ENCODE measurements at places on chromosomes 12 and 14.

DNA sequence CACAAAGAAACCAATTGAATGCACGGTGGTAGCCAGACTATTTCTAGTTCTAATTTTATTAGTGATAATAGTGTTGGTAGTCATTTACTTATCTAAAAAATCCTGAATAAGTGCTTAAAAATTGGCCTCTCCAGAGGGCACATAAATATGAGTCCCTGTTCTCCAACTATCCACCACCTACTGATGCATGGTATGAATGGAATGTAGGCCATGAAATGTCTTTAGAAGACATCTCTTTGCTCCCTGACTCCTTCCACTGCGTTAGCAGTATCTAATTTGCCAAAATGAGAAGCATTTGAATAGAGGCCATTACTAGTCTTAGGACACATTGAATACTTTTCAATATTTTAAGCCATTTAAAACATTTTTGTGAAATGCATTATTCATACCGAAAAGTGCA, 261.7 kb downstream of the LRFN5 start:
- no peak for DNase-seq

- DNase-seq = no peak
Measured at GRCh38 chr12:99260456-99260996, 387.0 kb upstream of the GARIN6 start.

- no peak for DNase-seq
Measured at GRCh38 chr12:128421375-128421774, 154.4 kb downstream of the TMEM132C start.

GRCh38 chr14:99296517-99296916, 24.5 kb upstream of the BCL11B start:
- DNase-seq = no peak

- no peak for DNase-seq
Measured at GRCh38 chr12:111227476-111228420, 141.1 kb downstream of the PHETA1 start.

DNA sequence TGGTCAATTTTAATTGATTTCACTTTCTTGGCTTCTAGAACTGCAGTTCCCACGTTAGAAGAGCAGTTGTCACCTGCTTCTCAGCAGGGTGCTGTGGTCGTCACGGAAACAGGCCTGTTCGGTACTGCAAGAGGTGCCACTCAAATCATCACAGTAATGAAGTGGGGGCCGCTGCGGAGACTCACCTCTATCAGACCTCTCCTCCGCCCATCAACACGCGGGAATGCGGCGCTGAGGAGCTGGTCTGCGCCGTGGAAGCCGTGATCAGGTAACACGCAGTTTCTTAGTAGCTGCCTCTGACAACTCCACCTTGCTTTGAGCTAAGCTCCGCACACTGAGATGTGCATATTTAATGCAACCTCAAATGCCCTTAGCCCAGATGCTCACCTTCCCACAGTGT, 107.2 kb downstream of the UNC79 start:
- no peak for DNase-seq

DNA sequence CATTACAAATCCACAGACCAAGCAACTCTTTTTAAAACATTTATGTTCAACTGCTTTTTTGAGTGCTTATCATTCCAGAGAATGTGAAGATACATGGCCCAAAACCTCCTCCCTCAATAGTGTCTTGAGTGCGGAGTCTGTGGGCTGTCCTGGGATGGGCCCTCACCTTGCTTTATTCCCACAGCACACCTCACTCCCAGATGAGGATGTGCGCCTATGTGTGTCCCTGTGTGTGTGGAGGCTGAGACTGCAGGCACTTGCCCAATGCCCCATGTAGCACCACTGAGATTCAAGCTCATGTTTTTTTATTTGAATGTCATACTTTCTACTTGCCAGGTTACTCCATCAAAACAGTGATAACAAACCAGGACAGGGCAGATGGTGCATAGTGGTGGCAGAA, 291.7 kb downstream of the CACNA1C start:
- DNase-seq = no peak

DNA sequence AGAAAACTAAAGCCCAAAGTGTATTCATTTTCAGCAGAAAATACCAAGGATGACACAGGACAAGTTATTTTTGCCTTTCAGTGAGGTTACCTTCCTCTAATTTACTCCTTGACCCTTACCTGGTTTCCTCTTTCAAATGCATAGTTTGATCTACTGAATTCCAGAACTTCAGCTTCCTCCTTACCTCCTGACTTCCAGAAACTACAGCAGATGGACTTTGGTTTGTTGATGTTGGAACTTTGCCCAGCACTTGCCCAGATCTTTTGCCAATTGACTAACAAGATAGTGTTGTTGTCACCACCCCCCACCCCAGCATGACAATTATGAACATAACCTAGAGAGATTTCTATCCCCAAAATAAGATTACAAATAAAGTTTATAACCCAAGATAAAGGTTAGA, 63.2 kb downstream of the NAV3 start:
- DNase-seq = no peak

- no peak for DNase-seq
Measured at GRCh38 chr14:31530136-31530535, 31.1 kb upstream of the NUBPL start.

DNA sequence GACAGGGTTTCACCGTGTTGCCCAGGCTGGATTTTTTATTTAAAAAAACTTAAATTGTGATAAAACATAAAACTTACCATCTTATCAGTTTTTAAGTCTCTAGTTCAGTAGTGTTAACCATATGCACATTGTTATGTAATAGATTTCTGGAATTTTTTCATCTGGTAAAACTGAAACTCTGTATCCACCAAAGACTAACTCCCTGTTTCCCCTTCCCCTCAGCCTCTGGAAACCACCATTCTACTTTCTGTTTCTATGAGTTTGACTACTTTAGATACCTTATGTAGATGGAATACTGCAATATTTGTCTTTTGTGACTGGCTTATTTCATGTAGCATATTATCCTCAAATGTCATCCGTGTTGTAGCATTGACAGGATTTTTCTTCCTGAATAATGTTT, 12.8 kb upstream of the PLEKHG3 start:
- no peak for DNase-seq

GRCh38 chr12:6753772-6754356, 923 bp upstream of the MLF2 start:
- DNase-seq = no peak

- peak; percentile 20 for DNase-seq
Measured at GRCh38 chr14:65134651-65135579, 32.6 kb upstream of the MAX start.

DNA sequence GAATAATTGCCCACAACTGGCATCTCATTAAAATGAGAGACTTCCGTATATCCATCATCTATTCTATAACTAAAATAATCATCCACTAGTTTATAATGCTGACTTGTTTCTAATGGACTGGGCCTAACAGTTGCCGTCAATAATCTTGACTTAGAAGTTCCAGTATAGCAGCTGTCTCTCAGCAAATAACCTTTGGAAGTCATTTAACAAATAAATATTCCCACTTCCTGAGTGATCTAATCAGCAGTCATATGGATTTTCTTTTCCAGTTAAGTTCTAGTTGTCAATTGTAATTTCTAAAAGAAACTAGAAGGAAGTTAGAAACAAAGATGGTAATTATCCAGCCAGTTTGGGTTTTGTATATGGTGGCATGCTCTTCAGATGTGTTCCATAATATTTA, 177.8 kb downstream of the GXYLT1 start:
- DNase-seq = no peak

GRCh38 chr12:94716339-94716738, 66.0 kb upstream of the TMCC3 start:
- DNase-seq = no peak

- peak; percentile 4 for DNase-seq
Measured at GRCh38 chr12:131097202-131098177, 143.8 kb downstream of the ADGRD1 start.

- DNase-seq = no peak
Measured at GRCh38 chr12:41223600-41223999, 35.5 kb downstream of the PDZRN4 start.

DNA sequence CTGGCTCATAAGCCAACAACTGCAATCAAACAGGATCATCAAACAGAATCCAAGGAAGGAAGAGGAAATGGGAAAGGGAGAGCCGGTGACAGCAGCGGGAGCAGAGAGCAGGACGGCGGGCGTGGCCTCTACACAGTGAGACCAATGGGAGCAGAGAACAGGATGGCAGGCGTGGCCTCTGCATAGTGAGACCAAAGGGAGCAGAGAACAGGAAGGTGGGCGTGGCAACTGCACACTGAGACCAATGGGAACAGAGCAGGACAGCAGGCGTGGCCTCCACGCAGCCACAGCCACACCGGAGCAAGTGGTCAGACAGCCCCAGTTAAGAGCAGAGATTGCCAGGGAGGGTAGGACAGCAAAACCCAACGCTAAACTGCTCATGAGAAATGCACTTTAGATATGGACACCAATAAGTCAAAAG, 16.4 kb downstream of the LRCOL1 start:
- no peak for DNase-seq

GRCh38 chr12:102441077-102441596, 39.2 kb downstream of the IGF1 start:
- DNase-seq = no peak

DNA sequence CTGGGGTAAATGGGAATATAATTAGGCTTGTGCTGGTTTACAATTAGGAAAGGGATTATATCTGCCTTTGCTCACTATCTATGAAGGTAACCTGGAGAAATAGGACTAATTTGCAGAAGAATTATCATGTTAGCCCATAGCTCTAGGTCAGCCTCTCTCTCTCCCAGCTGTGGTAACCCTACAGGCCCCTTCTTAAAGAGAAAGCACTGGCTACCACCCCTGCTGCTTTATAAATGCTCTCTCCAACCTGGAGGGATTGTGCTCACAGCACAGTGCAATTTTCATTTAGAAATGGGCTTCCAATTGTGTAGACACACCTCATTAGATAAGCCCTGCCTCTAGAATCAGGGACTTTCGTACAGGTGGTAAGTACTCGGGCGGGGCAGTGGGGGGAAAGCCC, 22.7 kb upstream of the MGST1 start:
- DNase-seq = peak; percentile 18

DNA sequence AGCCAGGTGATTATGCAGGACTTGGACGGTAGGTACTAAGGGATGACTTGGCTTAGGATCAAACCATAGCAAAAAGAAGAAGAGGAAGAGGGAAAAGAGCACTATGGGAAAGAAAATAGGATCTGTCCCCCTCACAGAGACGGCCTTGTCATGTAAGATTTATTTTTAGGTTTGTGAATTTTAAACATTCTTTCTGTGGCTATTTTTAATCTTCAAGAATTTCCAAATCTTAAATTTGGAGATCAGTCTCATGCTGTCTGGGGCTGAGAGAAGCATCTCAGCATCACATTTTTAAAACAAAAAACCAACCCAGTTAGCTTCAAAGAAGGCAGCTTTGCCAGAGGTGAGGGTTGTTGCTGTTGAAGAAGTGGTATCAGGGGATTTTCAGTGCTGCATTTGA, 52.6 kb upstream of the STRN3 start:
- DNase-seq = no peak

GRCh38 chr12:70236990-70237389, 6.2 kb upstream of the CNOT2 start:
- no peak for DNase-seq

DNA sequence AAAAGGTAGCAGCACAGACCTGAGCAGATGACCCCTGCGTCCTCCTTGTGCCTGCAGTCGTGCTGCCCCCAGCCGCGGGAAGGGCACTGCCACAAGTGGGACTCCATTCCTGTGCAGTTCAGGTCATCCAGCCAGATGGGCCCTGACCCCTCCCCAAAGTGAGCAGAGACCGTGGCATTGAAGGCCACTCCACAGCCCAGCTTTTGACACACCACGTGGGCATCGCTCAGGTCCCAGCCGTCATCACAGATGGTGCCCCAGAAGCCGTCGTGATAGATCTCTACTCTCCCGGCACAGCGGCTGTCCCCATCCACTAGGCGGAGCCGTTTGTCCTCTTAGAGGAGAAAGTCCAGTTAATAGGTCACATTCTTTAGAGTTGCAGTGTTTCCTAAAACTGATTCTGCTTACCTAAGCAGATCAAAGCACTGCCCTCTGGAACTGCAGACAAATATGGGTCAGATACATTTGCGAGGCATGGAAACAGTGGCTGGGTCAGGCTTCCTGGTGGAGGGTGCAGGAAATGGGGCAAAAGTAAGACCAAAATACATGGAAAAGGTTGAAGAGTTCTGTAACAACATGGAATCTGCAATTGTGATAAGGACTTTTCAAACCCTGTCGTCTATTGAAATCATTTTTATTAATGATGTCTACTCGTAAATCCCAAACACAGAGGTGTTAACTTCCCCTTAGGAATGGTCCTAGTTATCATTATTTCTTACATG, 69.4 kb downstream of the CD163L1 start:
- DNase-seq = peak; percentile 16

DNA sequence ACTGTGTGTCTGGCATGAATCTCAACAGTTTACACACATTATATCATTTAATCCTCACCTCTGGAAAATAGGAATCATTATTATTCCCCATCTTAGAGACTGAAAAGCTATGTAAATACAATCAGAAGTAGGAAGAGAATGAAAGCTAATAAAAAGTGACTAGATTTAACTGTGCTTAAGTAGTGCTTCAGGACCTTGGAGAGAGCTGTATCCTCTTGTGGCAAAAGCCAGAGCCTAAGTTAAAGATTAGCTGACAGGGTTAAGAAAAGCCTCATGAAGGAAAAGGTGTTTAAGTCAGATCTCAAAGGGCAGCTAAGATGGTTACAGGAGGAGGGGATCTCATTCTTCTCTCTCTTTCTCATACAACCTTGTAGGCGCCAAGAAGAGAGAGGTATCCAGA, 65.3 kb upstream of the TMEM233 start:
- no peak for DNase-seq

DNA sequence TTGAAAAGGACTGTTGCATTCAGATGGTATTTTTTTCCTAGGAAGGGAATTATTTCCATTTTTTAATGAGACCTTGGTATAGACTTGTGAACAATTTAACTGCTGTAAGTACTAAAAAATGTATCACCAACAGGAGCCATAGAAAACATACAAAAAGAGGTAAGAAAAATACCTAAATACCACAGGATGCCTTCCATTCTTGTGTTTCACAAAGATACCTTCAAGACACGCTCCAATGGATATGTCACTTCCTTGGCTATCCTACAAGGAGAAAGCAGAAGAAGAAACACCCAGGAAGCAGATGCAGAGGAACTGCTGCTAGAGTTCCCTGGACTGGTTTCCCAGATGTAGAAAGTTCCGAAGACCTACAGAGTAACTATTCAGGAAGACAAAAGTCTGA, 54.2 kb downstream of the PTPN21 start:
- no peak for DNase-seq

- no peak for DNase-seq
Measured at GRCh38 chr14:67079846-67080245, 109.4 kb upstream of the GARIN2 start.

DNA sequence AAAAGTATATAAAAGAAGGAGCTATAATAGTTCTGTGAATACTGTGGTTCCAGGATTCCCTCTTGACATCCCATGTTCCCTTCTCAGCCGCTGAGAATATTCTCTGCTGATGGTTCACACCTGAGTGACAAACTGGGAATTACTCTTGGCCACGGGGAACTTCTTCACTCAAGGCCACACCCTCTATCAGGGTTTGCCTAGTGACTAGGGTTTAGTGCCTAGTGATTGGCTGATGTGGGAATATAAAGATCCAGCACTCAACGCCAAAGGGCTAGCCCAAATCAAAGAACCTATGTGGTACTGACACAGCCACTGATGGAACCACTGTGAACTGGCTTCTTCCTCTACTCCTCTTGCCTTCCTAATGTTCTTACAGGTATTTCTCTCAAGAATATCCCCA, 248.4 kb downstream of the ASCL1 start:
- no peak for DNase-seq

Data from NCI-H1105 (cell line).